Stimulated activated CD8-positive, alpha-beta memory T cell treated with anti-CD3 and anti-CD28 coated beads, Interleukin-4, amount 100 ng/mL, for 48 hours (primary cell): ENCODE measurements at places on chromosomes 13 and 19.

GRCh38 chr13:100506154-100506553 is 82.4 kb downstream of the GGACT start:
- DNase-seq: peak; percentile 59

- no peak for DNase-seq
Measured at GRCh38 chr13:98066636-98067035, 76.3 kb upstream of the FARP1 start.

GRCh38 chr13:80307401-80307987 is 33.4 kb downstream of the SPRY2 start:
- no peak for DNase-seq

DNA sequence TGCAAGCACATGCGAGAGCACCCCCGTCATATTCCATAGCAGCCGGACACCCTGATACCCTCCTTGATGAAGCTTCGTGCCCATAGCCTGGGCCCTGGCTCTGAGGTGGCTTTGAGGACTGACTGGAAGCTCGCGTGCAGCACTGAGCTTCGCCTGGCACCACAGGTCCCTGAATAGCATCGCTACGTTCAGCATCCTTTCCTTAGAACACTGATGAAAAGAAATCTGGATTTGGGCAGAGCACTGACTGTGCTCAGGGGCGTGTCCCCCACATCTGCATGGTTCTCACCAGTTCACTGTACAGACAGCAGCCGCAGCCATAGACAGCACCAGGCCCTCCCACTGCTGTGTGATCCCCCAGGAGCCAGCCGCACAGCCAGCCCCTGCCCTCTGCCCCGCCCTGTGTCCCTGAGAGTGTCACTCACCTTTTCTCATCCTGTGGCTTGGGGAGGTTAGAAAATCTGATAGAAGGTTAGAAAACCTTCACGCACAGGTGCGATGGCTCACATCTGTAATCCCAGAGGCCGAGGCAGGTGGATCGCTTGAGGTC is 49.3 kb upstream of the SPACA7 start:
- DNase-seq: no peak

GRCh38 chr13:97440598-97441170 is 6.7 kb downstream of the RAP2A start:
- no peak for DNase-seq

DNA sequence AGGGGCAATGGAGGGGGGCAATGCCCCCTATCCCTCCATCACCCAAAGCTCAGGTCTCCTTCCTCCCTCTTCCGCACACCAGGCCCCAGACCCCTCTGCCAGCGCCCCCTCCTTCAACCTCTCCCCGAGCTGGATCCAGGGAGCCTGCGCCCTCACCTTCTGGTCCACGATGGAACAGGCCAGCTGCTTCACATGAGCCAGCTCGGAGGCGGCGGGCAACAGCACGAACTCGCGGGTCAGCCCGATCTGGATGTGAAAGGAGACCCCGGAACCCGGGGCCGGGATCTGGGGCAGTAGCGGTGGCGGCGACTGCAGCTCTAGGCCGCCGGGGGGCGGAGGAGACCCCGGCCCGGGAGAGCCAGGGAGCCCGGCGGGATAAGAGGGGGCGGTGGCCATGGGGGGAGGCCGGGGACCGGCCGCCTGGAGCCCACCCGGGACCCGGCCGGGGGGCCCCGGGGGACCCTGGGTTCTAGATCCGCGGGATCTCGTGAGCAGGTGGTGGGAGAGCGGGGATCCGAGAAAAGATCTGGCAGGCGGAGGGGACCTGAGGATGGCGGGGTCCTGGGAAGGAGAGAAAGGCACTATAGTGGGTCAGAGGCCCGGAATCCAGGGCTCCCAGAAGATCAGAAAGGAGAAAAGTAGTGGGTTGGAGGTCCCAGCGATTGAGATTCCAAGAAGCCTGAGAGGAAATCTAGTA is 791 bp downstream of the PRKD2 start:
- peak; percentile 51 for DNase-seq

DNA sequence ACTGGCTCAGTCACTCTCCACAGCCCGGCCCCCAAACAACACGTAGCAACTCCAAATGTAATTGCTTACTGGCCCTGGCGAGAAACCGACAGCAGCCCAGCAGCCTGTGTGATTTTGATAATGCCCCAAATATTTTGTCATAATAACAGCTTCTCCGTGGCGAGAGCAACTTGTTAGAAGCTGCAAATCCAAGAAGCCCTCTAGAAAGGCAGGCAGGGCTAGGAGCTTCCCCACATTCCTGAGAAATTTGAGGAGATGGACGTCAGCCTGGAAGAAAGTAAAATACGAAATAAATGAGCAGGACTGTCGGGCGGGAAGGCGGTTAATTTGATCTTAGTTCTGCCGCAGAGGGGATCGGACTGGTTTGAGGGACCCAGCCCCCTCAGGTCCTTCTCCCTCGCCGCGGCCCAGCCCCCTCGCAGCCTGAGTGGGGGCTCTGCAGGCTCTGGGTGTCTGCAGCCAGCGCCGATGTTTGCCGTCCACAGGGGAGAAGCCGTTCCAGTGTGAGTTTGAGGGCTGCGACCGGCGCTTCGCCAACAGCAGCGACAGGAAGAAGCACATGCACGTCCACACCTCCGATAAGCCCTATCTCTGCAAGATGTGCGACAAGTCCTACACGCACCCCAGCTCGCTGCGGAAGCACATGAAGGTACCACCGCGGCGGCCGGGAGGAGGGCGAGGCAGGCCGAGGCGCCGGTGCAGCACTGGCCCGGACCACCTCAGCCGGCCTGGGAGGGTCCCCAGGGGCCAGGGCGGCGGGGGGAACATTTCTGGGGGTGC is 3.1 kb downstream of the ZIC2 start:
- DNase-seq: peak; percentile 34

DNA sequence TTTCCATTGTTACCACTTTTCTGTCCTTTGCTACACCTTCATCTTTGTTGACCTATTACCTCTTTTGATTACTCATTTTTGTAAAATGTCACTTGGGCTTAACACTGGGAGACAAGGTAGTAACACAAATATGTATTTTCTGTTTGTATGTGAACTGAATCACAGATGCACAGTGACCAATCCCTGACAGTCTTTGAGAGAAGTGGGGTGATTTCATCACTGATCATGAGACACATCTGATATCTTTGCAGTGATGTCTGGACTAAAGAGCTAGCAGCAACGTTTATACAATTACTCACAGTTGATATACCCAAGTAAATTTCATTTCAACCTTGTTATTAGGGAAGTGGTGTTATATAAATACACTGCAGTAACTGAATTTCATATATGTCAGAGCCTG is 1397.4 kb upstream of the SPRY2 start:
- no peak for DNase-seq

- peak; percentile 63 for DNase-seq
Measured at GRCh38 chr19:18194554-18195238, 1.7 kb downstream of the MPV17L2 start.

- peak; percentile 40 for DNase-seq
Measured at GRCh38 chr19:58229255-58229639, 533 bp downstream of the ZNF544 start.

DNA sequence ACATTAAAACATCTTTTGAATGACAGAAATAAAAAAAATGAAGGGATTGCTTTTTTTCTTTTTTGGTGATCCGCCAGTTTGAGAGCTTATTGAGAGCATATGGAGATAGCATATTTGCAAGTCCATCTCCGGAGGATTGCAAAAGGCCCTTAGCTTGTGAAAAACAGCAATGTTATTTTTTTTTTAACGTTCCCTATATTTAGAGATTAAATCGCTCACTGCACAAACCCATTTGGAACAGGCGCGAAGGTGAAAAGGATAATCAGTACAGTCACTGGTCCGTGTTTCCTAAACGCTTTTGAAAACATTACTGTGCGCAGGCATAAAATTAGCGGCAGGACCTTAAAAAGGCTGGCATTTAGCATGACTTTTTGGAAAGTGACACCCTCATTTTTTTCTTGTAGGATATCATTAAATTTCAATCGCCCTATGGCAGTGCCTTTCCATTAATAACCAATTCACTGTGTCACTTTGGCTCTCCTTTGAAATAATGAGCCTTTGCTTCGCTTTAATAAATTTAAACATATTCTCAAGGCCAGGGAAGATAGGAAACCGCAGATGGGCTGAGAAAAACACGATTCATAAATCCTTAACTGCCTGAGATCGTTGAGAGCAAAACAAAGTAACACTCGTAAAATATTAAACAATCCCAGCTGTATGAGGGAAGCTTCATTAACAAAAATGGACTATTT is 342.2 kb downstream of the DACH1 start:
- no peak for DNase-seq

GRCh38 chr19:33674626-33675367 is 53.0 kb downstream of the CHST8 start:
- no peak for DNase-seq

DNA sequence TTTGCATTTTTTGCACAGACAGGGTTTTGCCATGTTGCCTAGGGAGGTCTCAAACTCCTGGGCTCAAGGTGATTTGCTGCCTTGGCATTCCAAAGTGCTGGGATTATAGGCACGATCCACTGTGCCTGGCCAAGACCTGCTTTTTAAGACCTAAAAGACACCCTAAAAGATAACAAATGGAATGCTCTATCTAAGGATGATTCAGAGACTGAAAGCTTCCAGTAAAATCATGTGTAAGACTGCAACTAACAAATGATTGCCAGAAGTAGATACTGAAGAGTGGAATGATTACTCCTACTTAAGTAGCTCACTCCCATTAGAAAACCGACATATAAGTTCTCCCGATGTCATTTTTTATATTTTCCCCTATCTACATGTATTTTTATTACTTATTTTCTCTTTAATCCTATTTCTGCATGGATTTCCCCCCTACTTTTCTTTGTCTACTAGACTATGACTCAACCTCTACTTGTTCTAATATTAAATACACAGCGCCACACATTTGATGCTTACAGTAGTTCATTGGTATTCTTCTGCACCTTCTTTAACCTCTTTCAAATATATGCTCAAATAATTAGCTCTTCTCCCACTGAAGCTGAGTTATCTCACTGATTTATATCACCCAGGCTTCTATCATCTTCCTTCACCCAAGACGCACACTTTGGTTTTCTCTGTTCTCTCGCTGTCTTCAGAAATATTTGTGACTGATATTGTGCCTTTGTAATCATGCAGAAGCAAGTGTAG is 32.2 kb upstream of the KLF12 start:
- no peak for DNase-seq

DNA sequence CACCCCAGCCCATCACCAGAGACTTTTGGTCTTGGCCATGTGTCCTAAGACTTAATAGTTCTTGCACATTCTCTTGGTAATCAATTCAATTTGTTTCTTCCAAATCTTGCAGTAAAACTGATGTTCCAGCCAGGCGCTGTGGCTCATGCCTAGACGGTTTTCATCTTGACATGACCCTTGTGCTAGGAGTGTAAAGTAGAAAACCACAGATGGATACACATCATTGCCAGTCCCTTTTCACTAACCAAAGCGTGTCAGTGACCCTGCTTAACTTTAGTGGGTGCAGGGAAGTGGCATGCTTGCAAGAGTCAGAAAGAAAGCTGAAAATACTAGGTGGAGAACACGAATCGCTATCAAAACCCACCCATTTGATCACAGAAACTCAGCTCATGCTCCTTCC is 18.0 kb upstream of the CD70 start:
- no peak for DNase-seq

- DNase-seq: no peak
Measured at GRCh38 chr13:32253911-32254399, 61.2 kb downstream of the ZAR1L start.

DNA sequence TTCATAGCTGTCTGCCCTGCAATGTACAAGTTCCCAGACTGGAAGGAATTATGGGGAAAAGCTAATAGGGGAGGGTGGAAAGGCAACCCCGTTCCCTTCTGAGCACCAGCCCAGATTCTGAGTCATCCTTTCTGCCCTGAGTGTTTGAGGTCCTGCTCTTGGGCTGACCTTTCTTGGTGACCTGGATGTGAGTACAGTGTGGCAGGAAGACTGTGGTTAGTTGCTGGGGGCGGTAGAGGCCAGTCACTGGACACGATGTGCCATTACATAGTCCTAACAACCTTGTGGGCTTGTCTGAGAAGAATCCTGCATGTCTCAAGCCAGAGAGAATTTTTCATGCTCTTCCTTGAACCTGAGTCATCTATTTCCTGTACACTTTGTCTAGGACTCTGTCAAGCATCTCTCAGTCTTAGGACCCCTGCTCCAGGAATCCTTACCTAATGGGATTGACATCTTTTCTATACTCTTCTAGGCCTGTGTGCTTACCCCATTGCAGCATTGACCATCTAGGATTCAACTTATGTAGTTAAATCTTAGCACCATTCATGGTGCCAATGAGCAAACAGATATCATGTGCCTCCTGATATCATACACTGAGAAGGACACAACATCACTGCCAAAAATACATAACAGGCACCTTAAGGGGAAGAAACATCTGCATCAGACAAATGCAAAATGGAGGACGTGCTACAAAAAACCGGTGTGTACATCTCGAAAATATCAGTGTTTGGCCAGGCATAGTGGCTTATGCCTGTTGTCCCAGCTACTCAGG is 8.1 kb upstream of the ANGPTL4 start:
- DNase-seq: no peak

GRCh38 chr13:27267596-27267995 is 3.0 kb upstream of the RASL11A start:
- no peak for DNase-seq

GRCh38 chr19:1017115-1017905 is 3.6 kb downstream of the TMEM259 start:
- no peak for DNase-seq

DNA sequence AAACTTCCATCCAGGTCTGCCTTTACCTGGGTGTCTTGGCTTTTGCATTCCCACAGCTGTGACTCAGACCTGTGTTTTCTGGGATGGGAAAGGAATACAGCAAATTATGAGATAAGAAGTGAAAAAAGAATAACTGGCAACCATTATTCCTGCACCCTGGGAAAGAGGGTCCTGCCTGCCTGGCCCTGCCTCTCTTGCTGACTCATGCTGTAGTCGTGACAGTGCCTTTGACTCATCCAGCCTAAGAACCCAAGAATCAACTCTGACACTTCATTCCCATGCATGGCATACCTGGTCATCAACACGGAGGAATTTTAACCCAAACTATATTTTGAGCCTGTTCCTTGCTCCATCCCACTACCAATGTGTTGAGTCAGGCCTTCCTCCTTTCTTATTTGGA is 185.4 kb upstream of the SERP2 start:
- no peak for DNase-seq

DNA sequence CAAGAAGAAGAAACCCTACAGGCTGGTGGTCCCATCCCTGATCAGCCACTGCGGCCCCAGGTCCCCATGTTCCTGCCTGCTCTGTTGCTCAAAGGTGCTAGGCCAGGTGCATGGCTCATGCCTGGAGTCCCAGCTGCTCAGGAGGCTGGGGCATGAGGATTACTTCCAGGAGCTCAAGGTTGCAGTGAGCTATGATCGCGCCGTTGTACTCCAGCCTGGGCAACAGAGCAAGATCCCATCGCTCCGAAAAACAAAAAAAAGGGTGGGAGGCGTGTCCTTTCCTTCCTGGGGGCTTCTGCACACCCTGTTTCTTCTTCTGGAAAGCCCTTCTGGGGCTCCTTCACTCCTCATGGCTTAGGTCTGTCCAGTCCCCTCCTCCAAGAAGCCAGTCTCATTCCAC is 11.9 kb upstream of the TINCR start:
- DNase-seq: no peak

- DNase-seq: no peak
Measured at GRCh38 chr13:48410199-48410598, 2.7 kb downstream of the LPAR6 start.

GRCh38 chr13:30895773-30896172 is 10.3 kb upstream of the MEDAG start:
- DNase-seq: no peak

- no peak for DNase-seq
Measured at GRCh38 chr13:48682436-48682835, 28.7 kb downstream of the CYSLTR2 start.
